HCT116 (cell line): ENCODE measurements at places on chromosomes 5 and 9.

- H3K27ac ChIP-seq = no peak overlapping the region
- no peaks in the 10 kb centered on the region for H3K36me3 ChIP-seq
- no peak overlapping the region for H3K4me3 ChIP-seq
- no peaks in the 10 kb centered on the region for H3K4me1 ChIP-seq
These were observed 68.8 kb downstream of the HACD4 start for GRCh38 chr9:20962536-20963225.

GRCh38 chr9:102974530-102974929 lies 20.6 kb upstream of the CYLC2 start:
- no peak for DNase-seq
- no peaks in the 10 kb centered on the region for H3K36me3 ChIP-seq

DNA sequence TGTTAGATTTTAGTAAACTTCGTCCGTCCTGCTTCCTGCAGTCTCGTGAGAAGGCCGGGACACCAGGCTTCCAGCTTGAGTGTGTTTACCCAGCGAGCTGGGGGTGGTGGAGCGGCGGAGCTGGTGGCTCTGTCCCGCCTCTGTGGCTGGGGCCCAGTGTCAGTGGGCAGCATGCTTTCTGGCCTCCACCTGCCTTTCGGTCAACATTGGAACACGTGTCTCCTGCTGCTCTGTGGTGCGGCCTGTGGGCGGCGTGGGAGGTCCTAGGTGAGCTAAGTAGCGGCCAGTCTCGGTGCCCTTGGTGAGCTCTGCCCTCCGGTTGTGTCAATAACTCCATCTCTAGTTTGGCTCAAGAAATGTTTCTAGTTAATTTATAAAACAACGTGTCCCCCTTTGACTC lies 125.9 kb downstream of the GADD45G start:
- no peak overlapping the region for H3K4me3 ChIP-seq
- no peak overlapping the region for H3K27ac ChIP-seq
- H3K36me3 ChIP-seq = no peaks in the 10 kb centered on the region
- H3K27me3 ChIP-seq = peaks cover 10% of the 10 kb centered on the region

GRCh38 chr9:97365634-97366033 lies 46.3 kb upstream of the TDRD7 start:
- H3K27ac ChIP-seq = no peak overlapping the region
- H3K4me3 ChIP-seq = no peak overlapping the region
- DNase-seq = no peak
- no peaks in the 10 kb centered on the region for H3K27me3 ChIP-seq
- H3K36me3 ChIP-seq = no peaks in the 10 kb centered on the region

DNA sequence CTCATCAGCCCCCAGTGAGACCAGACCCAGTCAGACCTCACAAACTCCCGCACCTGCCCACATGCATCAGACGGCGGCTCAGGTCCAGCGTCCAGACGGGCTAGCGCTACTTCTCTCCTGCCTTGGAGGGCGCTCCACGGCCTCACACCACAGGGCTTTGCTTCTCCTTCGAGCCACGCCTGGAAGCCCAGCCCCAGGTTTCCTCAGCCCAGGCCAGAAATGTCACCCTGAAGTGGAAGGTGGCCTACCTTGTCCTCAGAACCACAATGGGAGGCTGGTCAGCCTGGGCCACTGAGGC lies 2.8 kb downstream of the NACC2 start:
- no peak for DNase-seq
- no peak overlapping the region for H3K4me3 ChIP-seq
- no peaks in the 10 kb centered on the region for H3K36me3 ChIP-seq
- H3K27me3 ChIP-seq = no peaks in the 10 kb centered on the region
- peaks cover 34% of the 10 kb centered on the region for H3K4me1 ChIP-seq
- H3K27ac ChIP-seq = peak overlapping the region; percentile 97; the same call in 1 of the 2 replicates

GRCh38 chr9:79641070-79641469 lies 69.3 kb downstream of the TLE4 start:
- DNase-seq = no peak
- no peaks in the 10 kb centered on the region for H3K36me3 ChIP-seq
- H3K4me3 ChIP-seq = no peak overlapping the region
- no peaks in the 10 kb centered on the region for H3K4me1 ChIP-seq
- H3K27ac ChIP-seq = no peak overlapping the region

DNA sequence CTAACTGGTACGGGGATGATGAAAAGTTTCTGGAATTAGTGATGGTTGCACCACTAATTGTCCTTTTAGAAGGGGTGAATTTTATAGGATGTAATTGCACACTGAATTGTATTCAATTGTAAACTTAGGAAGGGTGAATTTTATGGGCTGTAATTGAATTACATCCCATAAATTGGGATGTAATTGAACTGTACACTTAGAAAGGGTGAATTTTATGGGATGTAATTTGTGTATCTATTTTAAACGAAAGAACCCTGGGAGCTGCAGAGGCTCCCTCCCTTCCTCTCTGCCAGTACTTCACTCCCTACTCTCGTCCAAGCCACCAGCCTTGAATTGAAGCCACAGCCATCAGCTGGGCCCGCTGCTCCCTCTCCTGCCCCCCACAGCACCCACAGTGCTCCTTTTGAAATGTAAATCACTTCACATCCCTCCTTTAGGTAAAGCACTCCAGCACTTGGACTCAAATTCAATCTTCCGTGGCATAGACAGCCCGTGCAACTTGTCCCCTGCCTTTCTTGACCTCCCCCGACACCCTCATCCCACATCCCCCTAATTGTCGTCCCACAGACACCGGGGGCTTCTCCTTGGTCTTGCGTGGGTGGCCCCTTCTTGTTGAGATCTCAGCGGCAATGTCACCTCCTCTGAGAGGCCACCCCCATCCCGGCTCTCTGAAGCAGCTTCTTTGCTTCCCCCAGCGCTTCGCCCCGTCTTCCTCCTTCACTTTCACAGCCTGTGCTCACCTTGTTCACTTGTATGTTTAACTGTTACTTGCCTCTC lies 84.2 kb upstream of the HRH2 start:
- no peak for DNase-seq
- H3K27ac ChIP-seq = no peak overlapping the region
- no peak overlapping the region for H3K4me3 ChIP-seq
- peaks cover 8% of the 10 kb centered on the region; the same call in 1 of the 2 replicates for H3K4me1 ChIP-seq

GRCh38 chr9:16205455-16205854 lies 652.6 kb downstream of the CCDC171 start:
- no peak for DNase-seq
- H3K27me3 ChIP-seq = no peaks in the 10 kb centered on the region
- H3K4me1 ChIP-seq = peaks cover 14% of the 10 kb centered on the region
- H3K27ac ChIP-seq = no peak overlapping the region

DNA sequence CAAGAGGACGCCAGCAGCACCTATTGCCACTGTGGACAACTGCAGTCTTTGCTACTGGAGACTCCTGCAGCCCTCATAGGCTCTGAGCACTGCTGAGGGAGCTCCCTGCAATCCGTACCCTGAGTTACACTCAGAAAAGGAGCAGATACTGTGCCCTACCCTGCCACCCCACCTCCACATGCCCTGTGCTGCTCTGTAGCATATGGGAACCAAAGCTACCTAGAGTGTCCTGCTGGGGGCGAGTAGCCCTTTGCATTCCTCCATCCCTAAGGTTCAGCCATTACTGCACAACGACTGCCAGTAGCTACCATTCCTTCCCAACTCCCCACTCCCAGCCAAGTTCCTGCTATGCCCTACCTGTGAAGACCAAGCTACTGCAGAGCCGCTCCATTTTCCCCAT lies 90.2 kb upstream of the SNCAIP start:
- H3K4me3 ChIP-seq = no peak overlapping the region
- no peaks in the 10 kb centered on the region for H3K27me3 ChIP-seq
- DNase-seq = no peak

- 0 out of 2 replicates have a peak, but pooled peaks cover 7% of the 10 kb centered on the region for H3K27me3 ChIP-seq
- no peak overlapping the region for H3K4me3 ChIP-seq
- no peak for DNase-seq
- H3K4me1 ChIP-seq = no peaks in the 10 kb centered on the region
These were observed 17.5 kb downstream of the PRKACG start for GRCh38 chr9:68996462-68996861.

DNA sequence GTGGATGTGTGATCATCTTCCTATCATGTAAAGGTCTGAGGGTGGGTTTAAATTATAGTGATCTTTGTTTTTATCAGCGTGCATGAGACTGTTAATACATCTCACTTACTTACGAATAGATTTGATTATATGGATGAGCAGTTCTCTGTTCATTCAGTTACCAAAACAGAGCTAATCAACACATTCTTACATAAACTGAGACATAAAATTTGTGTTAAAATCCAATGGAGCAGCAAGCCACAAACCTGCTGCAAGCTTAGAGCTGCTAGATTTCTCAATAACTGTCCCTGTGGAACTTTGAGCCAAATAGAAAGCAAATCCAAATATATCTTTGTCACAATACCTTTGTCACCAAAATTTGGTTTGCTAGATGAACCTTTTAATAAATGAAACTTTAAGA lies 50.1 kb downstream of the NUDT12 start:
- H3K36me3 ChIP-seq = no peaks in the 10 kb centered on the region
- peaks cover 4% of the 10 kb centered on the region; the same call in 1 of the 2 replicates for H3K4me1 ChIP-seq
- no peaks in the 10 kb centered on the region for H3K27me3 ChIP-seq
- no peak overlapping the region for H3K4me3 ChIP-seq
- no peak for DNase-seq
